Effector memory CD4-positive, alpha-beta T cell (primary cell): ENCODE measurements at places on chromosomes 12 and 14.

- DNase-seq = peak; percentile 38
Measured at GRCh38 chr12:49296034-49296835, 1.3 kb downstream of the PRPH start.

- DNase-seq = no peak
Measured at GRCh38 chr12:64455506-64455905, 3.6 kb downstream of the TBK1 start.

- DNase-seq = no peak
Measured at GRCh38 chr12:23359975-23360701, 589.3 kb downstream of the SOX5 start.

GRCh38 chr12:131076791-131077747 is 123.4 kb downstream of the ADGRD1 start:
- DNase-seq = no peak

- no peak for DNase-seq
Measured at GRCh38 chr12:93530358-93530757, 42.1 kb upstream of the SOCS2 start.

GRCh38 chr12:91778938-91779400 is 366.7 kb downstream of the BTG1 start:
- peak; percentile 19 for DNase-seq
